ENCODE measurements at places on chromosomes 5 and 9.

DNA sequence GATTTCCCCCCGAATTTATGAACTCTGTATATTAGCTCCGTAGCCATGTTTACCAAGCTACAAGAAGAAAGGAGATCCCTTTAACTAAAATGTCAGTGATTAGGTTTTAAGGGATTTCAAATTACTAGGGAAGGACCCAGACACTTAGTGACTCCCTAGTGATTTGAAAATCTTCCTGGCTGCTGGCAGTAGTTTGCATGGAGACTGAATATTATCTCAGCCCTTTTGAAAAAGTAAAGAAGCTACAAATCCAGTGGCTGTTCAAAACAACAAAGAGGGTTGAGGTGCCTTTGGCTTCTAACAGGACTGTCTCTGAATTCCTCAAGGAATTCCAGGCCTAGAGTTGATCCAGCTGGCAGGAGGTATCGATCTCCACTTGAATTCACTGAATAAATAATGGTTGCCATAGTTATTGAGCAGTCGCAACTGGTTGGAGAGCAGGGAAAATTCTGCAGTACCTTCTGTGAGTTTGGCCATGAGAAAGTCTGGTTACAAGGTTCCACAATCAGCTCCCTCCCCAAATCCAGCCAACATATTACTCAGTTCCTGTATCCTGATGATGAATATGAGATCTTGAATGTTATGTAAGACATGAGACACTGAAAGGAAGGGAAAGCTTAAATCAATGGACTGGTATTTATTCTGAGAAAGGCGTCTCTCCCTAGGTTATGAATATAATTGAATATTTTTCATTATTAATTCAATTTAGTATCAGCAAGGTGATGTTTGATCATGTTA, 37.7 kb downstream of the NR4A3 start:
- no peak for DNase-seq

- no peak for DNase-seq
These were observed 3.0 kb upstream of the TUBB4B start for GRCh38 chr9:137237759-137238726.

DNA sequence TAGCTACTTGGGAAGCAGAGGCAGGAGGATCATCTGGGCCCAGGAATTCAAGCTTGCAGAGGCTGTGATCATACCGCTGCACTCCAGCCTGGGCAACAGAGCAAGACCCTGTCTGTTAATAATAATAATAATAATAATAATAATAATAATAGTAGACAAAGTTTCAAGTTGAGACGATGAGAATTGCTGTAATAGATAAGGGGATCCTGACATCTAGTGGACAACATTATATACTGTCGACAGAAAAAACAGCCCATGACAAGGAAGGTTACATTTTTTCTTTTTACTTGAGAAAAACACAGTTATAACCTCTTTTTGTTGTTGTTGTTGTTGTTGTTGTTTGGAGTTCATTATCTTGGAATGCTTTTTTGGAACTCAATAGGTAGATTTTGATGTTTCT, 35.3 kb downstream of the NDFIP1 start:
- DNase-seq: no peak

DNA sequence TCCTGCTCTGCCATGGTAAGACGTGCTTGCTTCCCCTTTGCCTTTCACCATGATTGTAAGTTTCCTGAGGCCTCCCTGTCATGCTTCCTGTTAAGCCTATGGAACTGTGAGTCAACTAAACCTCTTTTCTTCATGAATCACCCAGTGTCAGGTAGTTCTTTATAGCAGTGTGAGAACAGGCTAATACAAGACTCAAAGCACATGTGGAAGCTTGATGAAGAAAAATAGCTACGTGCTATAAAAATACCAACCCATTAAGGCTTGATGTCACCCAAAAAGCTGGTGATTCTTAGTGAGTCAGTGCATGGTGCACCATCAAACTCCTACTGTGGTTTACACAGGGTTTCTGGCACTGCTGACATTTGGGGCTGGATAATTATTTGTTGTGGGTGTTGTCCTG, 332.2 kb downstream of the TMEM167A start:
- no peak for DNase-seq

GRCh38 chr5:18461766-18462165, 827.5 kb downstream of the TAF11L14 start:
- no peak for DNase-seq

DNA sequence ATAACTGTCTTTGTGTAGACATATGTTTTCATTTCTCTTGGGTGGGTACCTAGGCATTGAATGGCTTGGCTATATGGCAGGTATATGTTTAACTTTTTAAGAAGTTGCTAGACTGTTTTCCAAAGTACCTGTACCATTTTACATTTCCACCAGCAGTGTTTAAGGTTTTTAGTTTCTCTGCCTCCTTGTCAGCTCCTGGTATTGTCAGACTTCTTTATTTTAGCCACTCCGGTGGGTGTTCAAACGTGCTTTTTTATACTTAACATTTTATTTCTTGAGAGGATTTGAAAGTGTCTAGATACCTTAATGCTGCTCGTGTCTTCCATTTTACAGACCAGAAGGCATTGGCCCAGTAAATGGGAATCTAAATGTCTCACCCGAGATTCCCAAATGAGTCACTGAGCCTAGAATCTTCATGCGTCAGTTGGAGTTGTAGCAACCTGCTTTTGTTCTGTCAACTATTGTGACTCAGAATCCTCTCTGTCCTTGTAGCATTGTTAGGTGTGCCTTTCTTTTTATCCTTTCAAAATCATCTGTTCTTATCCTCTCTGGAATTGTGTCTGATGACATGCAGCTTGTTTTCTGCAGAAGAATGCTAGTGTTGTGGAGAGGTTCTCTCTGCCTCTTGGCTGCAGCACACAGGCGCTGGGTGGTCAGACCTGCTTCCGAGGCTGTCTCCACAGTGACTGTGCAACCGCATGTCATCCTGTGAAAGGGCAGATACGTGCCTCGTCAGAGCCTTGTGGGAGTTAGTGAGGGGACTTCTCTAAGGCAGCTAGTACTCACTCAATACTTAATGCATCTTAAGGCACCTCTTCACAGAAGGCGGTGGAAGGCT, 291.8 kb downstream of the AOPEP start:
- DNase-seq: no peak

GRCh38 chr9:37283730-37284325, 138.7 kb upstream of the GRHPR start:
- no peak for DNase-seq

DNA sequence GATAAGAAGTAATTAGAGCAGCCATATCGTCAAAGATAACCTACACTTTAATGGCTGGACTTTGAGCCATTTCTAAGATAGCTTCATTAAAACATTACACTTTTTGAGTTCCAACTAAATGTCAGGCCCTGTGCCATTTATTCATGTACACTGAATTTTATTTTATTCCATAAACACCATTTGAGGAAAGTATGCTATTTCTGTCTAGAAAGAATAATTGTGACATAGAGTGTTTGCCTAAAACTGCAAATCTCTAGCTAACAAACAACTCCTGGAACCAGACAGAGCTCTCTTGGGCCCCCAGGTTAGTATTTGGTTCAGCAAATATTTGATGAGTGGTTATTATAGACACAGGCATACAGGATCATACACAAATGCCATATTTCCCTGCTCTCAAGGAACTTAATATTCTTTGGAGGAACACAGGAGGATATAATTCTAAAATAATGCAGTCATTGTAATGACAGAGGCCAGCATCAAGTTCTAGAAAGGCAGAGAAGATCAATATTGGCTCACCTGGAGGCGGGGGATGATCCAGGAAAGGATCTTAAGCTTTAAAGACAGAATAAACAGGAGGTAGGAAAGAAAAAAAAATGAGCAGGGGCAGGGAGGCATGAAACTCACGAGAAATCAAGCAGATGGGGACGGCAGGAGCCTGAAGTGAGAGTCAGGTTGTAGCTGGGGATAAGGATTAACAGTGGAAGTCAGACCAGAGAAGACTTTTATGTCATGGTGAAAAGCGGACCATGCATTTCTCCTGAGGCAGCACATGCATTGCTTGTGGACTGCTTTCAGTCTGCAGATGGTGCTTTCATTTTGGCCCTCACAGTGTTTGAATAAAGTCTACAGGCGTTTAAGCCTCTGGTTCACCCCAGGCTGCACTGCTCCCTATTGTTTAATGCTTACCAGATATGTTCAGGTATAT, 127.7 kb downstream of the GCNT1 start:
- no peak for DNase-seq
